ENCODE measurements at places on chromosomes 4 and X.

GRCh38 chrX:127124871-127125270, 305.3 kb downstream of the PRR32 start:
- no peak for DNase-seq

GRCh38 chr4:16661813-16662212, 236.6 kb downstream of the LDB2 start:
- no peak for DNase-seq

GRCh38 chrX:153828723-153829548, 1.4 kb downstream of the PDZD4 start:
- DNase-seq: no peak

- no peak for DNase-seq
These were observed 77.6 kb downstream of the CFAP299 start for GRCh38 chr4:80413086-80413485.

DNA sequence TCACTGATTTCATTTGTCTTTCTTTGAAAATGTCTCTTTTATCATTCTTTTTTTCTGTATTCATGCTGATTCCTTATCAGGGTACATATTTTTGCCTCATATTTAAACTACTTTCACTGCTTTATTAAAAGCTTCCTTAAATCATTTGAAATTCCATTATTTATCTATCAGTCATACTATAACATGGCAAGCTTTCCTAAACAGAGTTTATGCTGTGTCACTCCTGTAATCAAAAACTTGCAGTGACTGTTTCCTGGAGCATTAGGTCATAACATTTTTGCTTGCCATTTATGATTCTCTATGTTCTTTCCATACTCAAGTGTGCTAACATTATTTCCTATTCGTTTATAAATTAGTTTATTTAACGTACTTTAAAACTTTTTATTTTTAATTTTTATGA, 203.7 kb downstream of the BMPR1B start:
- DNase-seq: no peak

- DNase-seq: no peak
These were observed 426.2 kb downstream of the PCDH7 start for GRCh38 chr4:31146366-31146765.

DNA sequence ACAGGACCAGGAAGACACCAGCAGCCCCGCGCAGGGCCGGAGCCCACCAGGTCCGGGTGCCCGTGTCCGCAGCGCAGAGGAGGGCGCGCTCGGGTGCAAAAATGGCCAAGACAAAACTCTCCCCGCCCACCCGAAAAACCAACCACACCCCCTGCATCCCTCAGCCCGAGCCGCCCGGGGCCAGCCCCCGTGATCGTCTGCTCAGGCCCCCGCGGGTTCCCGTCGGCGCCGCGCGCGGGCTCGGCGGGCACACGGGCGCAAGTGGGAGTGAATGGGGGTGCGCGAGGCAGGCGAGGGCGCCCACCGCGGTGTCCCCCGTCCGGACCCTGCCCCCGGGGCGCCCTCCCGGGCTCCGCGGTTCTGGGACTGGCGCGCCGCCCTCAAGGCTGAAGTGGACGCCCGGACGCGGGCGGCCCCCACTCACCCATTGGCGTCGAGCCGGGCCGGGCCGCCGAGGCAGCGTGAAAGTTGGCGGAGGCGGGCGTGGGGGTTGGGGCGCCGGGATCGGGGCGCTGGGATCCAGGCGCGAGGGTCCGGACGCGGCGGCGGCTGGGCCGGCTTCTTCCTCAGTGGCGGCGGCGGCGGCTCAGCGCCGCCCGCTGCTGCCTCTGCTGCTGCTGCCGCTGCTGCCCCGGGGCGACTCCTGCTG, 393 bp downstream of the SH3KBP1 start:
- no peak for DNase-seq

GRCh38 chr4:166198041-166198440, 325.0 kb downstream of the TLL1 start:
- DNase-seq: no peak

DNA sequence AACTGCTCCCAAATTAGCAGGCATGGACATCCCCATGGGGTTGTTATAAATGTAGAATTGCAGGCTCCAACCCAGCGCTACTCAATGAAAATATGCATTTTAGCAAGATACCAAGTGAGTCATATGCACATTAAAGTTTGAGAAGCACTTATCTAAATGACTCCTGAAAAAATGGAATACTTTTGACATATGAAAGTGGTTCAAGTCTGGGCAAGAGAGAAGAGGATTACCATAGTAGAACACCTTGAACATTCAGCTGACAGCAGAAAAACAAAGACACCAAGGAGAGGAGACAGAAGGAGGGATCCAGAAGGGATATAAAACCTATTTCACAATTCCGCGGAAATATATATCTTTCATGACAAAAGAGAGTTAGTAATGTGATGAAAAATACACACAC, 63.2 kb upstream of the CT83 start:
- DNase-seq: no peak

DNA sequence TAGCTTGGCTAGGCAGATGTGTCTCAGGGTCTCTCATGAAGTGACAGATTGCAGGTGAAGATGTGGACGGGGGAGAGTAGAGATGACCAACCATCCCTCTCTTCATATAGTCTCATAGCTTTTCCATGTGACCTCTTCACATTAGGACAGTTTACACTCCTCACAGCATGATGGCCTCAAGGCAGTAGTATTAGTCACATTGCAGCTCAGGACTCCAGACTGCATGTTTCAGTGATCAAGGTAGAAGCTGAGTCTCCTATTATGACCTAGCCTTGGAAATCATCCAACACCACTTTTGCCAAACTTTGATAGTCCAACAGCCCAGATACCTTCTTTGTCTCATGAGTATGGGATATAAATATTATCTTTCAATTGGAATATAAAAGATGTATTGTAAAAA, 147.7 kb downstream of the GASK1B start:
- no peak for DNase-seq

DNA sequence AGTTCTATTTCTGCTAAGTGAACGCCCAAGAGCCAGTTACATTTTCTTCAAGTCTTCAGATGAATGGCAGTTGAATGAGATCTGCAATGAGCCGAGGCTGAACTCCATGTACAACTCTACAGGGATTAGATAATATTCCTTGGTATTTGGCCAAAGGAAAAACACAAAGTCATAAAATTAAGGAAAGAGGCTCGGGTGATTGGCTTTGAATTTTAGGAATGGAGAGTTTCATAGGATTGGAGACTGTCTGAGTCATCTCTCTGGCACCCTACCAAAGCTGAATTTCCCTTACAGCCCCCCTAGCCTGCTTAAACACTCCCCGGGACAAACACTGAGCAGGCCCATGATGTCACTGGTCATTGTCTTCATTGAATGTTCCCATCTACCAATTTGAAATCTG, 188.0 kb upstream of the C1QTNF7 start:
- no peak for DNase-seq

DNA sequence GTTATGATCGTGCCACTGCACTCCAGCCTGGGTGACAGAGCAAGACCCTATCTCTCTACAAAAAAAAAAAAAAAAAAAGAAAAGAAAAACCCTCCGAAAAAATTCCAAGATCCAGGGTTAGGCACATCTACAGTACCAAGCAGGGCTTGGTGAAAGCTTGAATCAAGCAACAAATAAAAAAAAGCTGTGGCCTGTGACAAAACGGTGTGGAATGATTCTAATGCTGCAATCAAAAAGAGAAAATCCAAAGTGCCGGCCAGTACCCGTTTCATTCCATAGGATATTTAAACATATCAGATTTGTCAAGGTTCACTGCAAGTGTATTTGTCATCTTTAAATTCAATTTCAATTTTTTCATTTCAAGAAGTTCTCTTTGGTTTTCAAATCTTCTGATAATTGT, 20.5 kb downstream of the RWDD4 start:
- DNase-seq: no peak

- DNase-seq: no peak
These were observed 46.2 kb upstream of the NHS start for GRCh38 chrX:17328837-17329236.

DNA sequence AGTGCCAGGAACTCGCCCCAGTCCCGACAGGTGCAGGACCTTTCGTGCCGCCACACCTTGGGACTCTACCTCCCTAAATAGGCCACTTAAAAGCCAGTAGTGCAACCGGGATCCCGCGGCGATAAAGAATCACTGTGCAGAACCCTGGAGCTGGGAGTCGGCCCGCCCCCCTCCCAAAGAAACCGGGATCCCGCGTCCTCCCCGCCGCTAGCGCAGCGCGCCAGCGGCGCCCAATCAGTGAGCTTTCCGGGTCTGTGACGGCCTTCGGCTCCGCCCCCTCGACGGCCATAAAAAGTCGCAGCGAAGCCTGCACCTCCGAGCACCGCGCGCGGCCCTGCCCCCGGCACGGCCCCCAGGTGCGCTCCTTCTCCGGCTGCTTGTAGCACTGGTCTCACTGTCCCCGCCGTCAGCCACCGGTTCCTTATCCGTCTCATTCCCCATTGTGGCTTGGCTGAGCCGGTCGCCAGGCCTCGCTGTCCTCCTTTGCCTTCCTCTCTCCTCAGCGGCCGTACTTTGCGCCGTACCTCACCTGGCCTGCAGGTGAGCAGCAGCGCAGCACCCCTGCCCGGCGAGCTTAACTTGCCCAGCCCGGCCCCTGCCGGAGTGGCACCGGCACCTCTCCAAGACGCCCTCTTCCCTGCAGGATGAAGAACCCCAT, at the start of gene LRAT:
TSS of gene LRAT (plus strand) at position 318 of the 658 bp plus-strand sequence. CDS start at position 645, 327 bp downstream.
- DNase-seq: no peak

DNA sequence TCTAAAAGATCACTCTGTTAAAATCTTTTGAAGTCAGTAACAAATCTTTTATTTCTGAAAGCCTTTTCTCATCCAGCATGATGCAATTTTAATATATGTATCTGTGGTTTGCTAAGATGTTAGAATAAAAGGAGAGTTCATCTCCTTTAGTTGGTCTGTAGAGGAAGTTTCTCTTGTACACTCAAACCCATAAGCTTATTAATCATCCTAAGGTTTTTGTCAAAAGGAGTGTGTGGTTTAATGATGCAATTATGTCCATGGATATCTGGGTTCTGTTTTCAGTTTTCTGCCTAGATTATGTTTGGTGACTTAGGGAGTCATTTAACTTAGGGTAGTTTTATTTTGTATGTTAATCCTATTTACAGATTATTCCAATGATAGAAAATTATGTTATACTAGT, 52.1 kb upstream of the NDST4 start:
- DNase-seq: no peak

- DNase-seq: no peak
These were observed 346.4 kb downstream of the PTTG2 start for GRCh38 chr4:38306482-38307071.

DNA sequence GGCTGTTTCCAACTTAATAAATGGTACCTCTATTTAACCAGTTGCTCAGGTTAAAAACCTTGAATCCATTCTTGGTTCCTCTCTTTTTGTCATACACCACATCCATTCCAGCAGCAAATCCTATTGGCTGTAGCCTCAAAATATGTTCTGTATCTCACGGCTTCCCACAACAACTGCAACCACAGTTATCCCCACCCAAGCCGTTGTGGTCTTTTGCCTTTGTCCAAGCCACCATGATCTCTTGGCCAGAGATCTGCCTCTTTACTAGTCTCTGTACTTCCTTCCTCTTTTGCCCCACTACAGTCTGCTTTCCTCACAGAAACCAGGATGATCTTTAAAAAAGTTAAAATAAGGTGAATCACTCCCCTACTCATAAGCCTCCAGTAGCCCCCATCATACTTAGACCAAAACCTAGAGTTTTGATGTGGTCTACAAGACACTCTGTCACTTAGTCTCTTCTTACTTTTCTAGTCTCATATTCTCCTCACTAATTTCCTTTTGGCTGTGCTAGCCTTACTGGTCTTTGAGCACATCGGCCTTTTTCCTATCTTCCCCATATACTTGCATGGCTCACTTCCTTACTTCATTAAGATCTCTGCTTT, 10.3 kb downstream of the MAOA start:
- no peak for DNase-seq

GRCh38 chrX:153763298-153763932, 634 bp upstream of the PLXNB3 start:
- no peak for DNase-seq

- DNase-seq: no peak
These were observed 173.9 kb downstream of the WDFY3 start for GRCh38 chr4:84792366-84793301.

Data from activated CD8-positive, alpha-beta memory T cell treated with anti-CD3 and anti-CD28 coated beads for 1 hour (primary cell).